ENCODE measurements at places on chromosomes 11 and 22.
A peak's percentile ranks its signal among the peaks of the same experiment; 100 is the strongest.

DNA sequence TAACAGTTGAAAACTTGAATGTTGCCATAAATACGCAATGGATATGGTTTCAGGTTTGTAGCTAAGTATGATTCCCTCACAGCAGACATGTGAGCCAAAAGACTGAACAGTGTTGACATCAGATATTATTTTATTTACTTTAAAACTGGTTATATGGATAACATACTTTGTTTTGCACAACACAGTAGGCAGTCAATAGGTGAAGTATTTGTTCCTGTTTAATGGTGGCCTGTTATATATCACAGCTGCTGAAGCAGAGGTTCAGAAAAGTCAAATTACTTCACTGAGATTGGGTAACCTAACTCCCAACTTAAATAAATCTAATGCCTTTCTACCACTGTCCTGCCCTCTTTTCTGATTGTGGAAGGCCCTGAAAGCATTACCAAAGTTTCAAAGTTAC is 44.6 kb downstream of the YAP1 start:
- no peak for DNase-seq

DNA sequence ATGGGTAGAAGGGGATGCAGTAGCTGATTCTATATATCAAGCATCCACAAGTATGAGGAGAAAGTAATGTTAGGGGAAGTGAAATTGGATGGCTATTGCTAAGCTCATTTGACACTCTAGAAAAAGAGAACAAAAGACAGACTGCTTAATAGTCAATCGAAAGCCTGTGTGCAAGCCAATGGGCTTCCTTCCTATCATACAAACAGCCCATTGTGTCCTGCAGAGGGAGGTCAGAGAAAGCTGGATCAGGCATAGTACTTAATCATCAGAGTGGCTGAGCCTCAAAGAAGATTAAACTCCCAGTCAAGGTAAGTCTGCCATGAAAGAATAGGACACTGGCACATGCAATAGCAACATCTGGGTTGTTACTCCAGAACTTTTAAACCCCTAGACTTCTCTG is 50.9 kb upstream of the PGR start:
- DNase-seq: no peak

- DNase-seq: no peak
Measured at GRCh38 chr11:12066799-12067508, 43.4 kb upstream of the MICAL2 start.

GRCh38 chr11:70467201-70468085 is 69.1 kb downstream of the CTTN start:
- peak; percentile 19 for DNase-seq

DNA sequence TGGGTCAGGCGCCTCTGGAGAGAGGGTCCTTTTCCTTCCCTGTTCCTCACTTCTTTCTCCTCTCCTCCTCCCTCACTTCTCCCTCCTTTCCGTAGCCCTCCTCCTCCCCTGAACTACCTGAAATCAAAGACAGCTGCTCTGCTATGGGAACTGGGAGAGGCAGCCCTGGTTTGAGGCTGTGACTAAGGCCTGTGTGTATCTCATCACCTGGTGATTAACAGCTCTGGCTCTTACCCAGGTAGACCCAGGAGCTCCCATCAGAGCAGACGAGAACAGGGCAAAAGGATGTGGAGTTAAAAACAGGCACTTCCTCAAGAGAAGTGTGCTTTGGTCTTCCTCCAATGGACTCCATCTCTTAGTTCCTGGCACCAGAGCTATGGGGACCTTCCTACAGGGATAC is 5.8 kb downstream of the ISX start:
- no peak for DNase-seq

- DNase-seq: no peak
Measured at GRCh38 chr11:106193956-106194355, 116.5 kb downstream of the AASDHPPT start.

- no peak for DNase-seq
Measured at GRCh38 chr11:128725630-128726319, 31.9 kb downstream of the FLI1 start.

- no peak for DNase-seq
Measured at GRCh38 chr22:50521710-50522109, 3.7 kb downstream of the SCO2 start.

DNA sequence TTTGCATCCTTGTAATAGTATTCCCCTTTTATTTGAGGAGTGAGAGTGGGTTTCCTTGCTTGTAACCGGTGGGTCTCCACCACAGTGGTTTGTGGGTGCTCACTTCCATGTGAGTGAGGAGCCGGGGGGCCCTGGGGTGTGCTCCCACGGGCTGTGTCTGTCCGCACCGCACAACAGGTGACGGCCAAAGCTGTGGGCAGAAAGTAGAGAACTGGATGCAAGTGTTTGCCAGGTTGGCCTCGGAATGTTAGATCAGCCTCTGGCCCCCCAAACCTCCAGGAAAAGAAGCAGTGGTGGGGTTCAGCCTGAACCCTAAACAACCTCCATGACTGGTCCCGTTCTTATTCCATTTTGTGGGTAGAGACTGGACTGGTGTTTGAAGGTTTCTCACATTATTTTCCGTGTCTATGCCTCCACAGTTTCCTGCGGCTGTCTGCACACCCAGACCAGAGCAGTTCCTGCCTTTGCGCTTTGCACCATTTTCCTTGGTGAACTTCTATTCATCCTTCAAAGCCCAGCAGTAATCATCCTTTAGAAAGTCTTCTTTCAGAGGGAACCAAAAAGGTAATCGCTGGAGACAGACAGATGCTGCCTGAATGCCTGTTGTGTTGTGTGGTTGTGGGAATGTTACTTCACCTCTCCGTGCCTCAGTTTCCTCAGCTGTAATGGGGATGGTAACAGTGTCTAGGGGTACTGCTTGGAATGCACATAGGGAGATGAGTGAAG is 77.2 kb downstream of the MYEOV start:
- DNase-seq: no peak

- no peak for DNase-seq
Measured at GRCh38 chr11:76124905-76125770, 81.2 kb downstream of the WNT11 start.

Data from amniotic stem cell (primary cell).